ENCODE measurements at places on chromosomes 5 and 9. TPM values are rescaled to one million over a fixed set of nuclear protein-coding genes. Genes with fewer than 3 reads are reported as not detected.

DNA sequence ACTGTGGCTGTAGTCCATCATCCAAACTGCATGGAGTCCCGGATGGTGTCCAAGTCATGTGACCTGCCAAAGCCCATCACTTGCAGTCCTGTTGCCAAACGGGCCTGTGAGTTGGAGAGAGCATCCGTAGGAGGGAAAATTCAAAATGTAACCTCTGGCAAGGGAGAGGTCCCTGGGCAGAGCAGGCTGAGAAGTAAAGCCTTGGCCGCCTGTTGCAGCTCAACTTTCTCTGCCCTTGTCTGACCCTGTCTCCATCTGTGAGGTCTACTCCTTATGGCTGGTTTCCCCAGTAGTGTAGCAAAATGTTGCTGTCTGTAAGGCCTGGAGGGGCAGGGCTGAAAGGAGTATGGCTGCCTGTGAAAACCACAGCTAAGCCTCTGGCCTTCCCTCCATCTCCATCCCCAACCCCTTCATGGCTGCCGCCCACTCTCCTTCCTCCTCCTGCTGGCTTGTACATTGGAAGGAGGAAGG, 163.5 kb downstream of the SEMA6A start:
- DNase-seq, result no peak

- DNase-seq, result no peak
Observed at GRCh38 chr5:102511666-102512065, 12.9 kb upstream of the SLCO6A1 start.

DNA sequence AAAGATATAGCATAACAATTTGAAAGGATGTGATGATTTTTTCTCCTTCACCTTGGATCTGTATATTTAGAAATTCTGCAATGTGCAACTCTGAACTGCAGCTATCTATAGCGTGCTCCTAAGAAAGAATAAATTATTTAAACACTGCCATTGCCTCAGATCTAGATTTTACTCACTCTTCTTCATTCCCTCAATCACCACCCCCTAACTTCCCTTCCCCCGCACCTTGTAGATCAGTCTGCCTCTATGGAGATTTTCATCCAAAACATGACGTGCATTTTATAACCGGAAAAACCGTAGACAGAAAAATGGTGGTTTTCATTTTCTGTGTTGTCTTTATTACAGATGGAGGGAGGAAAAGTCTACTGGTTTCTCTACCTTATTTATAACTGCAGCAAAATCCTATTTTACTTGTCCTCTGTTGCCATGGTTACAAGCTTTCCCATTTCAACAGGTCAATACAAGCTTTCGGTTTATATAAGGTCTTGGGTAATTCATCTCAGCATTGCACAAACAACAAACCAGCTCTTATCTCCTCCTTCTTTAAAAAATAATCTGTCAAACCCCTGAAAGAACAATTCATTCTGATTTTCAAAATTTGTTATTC, 480.0 kb downstream of the TAF11L14 start:
- DNase-seq, result no peak

DNA sequence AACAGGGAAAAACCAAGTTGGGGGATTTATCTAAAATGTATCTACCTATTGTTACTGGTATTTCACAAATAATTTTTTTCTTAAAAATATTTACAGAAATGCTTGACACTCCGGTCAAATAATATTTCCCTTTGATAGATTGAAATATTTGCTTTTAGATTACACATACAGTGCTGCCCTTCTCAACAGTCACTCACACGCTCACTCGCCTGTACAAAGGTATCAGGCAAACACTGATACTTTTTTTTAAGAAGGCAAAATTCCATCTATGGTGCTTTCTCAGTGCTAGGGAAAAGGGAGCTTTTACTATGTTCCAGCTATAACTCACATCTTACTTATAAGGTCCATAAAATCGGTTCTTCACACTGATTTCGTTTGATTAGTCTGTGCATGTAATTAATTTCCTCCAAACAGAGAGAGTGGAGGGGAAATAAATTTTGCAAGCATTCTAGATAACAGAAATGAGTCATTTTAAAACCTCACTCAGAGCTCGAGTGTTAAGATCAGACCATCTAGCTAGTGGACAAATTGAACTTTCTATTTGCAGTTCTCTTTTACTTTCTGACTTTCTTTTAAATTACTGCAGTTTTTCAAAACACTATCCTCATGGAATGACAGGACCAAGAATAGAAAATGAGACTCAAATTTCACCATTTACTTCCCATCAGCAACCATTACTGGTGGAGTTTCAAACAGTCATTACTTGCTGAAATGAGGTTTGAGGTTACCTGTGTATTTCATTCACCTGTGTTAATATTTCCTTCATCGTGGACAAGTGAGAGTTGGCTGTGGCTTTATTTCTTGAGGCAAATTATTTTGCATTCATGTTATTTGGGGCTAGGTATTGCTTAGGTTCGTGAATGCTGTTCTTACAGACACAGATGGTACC, 273.2 kb downstream of the RAB3C start:
- no peak for DNase-seq

- DNase-seq, result no peak
Observed at GRCh38 chr9:12739014-12739652, 35.7 kb upstream of the LURAP1L start.

GRCh38 chr5:64921386-64921785, 152.7 kb downstream of the CWC27 start:
- no peak for DNase-seq

GRCh38 chr5:160469156-160470144, 47.8 kb downstream of the PTTG1 start:
- no peak for DNase-seq

DNA sequence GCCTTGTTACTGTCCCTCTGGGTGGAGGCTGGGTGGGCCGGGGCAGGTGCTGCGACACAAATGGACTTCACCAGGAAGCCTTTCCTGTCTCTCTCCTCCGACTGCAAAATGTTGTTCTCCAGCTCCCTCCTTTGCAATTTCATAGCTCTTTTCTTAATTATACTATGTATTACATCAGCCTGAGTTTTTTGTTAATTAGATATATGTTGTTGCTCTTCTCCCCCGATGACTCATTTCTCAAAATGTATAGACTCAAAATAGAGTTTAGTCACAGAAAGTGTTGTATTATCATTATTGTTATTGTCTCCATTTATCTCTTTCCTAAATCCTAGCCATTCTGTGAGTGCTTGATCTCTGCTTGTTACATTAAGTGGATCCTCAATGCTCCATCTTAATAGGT, 122.4 kb upstream of the OSMR start:
- no peak for DNase-seq

ZFP2 gene
- total RNA-seq, result 0.37 TPM

IL4 gene
- total RNA-seq, result not detected

MUSK gene
- total RNA-seq, result not detected

NUTM2F gene
- total RNA-seq, result not detected

ANKRD18B gene
- 0.56 TPM for total RNA-seq
